BJ (cell line): ENCODE measurements at places on chromosomes 4 and X. TPM values are rescaled to one million over a fixed set of nuclear protein-coding genes. Genes with fewer than 3 reads are reported as not detected.

GRCh38 chrX:13232484-13232883 is 87.4 kb downstream of the ATXN3L start:
- DNase-seq = no peak

DNA sequence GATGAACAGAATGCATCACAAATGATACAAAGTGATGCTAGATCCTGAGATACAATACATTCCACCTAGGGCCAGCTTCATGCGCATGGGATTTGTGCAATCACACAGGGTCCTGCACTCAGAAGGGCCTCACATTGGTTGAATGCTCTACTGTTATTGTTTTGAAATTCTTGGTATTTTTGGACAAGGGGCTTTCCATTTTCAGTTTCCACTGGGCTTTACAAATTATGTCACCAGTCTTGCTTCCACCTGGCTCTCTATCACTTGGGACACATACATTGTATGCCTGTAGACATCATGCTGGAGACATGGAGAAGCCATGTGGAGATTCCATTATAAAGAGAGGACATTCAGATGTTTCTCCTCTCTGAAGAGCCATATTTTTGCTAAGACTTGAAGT is 155.8 kb downstream of the NAA11 start:
- no peak for DNase-seq

- DNase-seq = no peak
Measured at GRCh38 chr4:15931451-15932210, 6.9 kb downstream of the FGFBP1 start.

GRCh38 chrX:119880552-119881437 is 9.2 kb downstream of the NDUFA1 start:
- no peak for DNase-seq

DNA sequence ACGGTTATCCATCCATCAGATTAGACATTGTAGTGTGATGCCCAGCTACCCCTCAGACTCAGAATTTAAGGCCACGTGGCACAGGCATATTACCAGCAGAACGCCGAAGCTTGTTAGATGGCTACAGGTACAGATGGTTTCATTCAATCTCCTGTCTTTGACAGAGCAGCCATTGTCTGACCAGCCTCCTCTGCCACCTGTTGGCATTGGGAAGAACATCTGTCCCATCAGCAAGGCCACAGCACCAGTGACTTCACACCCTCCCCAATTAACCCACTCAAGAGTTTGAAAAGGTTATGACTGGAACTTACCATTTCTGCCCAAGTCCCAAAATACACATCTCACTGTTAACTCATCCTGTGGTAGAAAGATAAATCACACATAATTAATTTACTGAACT is 22.0 kb upstream of the PHKA2 start:
- DNase-seq = no peak

DNA sequence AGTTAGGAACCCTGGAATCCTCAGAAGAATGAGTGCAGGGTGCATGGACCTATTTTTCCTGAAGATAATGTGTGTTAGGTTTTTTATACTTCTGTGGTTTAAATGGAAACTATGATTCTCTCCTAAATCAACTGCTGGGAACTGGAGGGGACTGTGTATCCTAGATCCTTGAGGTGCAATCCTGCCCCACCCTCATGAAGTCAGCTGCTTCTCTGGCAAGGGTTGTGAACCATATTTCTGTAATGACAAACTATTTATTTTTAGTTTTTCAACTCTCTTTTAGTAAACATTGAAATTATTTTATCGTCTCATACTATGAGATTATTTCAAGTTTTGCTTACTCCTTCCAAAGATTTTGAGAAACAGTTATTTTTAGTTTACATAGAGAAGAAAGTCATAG is 25.8 kb upstream of the VEGFC start:
- no peak for DNase-seq

GRCh38 chr4:139099366-139099982 is 77.5 kb downstream of the ELF2 start:
- no peak for DNase-seq

NLGN3 gene
- polyA plus RNA-seq = 0.22 and 0.27 TPM in 2 replicates
